ENCODE measurements at places on chromosomes 5 and 9.

DNA sequence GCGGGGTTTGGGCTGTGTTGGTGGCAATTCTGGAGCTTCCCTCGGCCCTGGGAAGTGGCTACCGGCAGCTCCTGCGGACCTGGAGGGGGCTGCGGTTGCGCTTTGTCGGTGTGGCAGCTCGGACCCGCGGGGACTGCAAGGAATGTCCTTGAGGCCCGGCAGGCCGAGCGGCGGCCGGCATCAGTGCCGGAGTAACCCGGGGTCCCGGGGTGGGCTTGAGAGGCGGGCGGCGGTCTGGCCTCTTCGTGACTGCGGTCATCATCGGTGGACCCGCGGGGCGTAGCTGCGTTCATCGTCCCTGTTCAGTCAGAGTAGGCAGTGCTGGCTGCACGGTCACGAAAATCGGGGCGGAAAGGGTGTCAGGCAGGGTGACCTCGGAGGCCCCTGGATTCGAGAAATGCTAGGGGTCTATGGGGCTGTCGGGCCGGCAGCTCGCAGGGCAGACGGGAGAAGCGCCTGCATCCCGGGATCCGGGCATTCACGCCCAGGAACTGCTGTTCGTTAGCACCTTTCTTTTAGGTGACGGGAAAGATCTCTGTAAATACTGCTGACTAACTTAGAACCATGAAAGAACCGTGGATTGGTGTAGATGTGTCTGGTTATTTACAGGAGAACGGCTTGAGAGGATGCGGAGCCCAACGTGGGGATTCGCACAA lies 474 bp downstream of the HMGCR start:
- no peak for DNase-seq

GRCh38 chr5:14599476-14600127 lies 18.0 kb downstream of the OTULINL start:
- no peak for DNase-seq

DNA sequence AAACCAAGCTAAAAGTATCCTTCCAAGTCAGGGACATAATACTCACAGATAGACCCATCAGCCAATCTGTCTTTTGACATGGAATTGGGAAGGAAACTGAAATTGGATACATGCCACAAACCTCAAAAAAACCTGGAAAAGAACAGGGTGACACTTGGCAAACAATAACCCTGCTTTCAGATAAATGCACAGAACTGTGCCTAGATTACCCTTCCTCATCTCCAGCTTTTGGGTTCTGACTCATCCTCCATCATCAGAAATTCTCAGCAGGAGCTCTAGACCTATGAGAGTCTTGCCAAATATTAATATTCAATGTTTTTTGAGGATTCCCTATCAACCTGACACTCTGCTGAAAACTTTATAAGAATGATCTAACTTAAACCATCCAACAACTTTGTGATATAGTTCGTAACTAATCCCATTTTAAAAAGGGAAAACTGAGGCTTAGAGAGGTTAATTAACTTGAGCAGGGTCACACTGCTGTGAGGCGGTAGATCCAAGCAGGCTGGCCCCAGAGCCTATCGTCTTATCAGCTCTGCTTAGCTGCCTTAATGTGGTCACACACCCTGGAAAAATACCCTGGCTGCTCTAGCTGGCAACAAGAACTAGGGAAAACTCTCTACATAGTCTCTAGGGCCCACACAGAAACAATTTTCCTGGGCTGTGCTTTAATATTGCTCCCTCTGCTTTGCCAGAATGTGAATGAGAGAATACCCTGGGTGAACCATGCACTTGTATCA lies 157.0 kb upstream of the TRPC7 start:
- no peak for DNase-seq

GRCh38 chr9:133468777-133469421 lies 9.1 kb downstream of the CACFD1 start:
- DNase-seq, result no peak

GRCh38 chr9:83583151-83584014 lies 39.6 kb upstream of the IDNK start:
- peak; percentile 27 for DNase-seq

GRCh38 chr9:123425261-123425821 lies 69.3 kb downstream of the CRB2 start:
- no peak for DNase-seq

- DNase-seq, result no peak
Measured at GRCh38 chr9:15307523-15307841, 466 bp upstream of the TTC39B start.

DNA sequence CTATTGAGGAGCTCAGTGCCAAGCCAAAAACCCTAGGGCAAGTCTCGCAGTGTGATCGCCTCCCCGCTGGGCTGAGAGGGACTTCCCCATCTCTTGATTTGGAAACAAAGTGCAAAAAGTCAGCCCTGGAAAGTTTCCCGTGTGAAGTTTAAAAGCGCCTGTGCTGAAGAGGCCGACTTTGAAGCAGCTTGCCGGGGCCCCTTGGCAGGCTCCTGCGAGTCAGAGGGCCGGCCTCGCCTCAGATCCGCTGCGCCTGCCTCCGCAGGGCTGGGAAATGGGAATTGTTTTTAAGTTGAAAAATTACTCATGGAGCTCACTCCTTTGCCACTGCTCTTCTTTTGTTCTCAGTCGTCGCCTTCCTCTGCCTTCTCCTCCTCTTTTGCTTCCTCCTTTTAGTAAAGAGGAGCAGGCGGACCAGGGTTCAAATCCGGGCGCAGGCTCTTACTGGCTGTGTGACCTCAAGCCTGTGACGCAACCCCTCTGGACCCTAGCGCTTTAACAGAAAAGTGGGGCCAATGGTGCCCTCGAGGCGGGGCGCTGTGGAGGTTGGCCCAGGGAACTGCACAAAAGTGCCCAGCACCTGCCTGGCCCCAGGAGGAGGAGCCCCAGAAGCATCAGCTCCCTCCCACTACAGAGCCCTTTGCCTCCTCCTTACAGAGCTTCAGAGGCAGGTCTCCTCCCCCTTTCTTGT lies 14.7 kb upstream of the LHX2 start:
- no peak for DNase-seq

GRCh38 chr5:157594675-157595459 lies 19.3 kb upstream of the ADAM19 start:
- DNase-seq, result no peak

GRCh38 chr5:23864786-23865185 lies 357.4 kb downstream of the PRDM9 start:
- no peak for DNase-seq

DNA sequence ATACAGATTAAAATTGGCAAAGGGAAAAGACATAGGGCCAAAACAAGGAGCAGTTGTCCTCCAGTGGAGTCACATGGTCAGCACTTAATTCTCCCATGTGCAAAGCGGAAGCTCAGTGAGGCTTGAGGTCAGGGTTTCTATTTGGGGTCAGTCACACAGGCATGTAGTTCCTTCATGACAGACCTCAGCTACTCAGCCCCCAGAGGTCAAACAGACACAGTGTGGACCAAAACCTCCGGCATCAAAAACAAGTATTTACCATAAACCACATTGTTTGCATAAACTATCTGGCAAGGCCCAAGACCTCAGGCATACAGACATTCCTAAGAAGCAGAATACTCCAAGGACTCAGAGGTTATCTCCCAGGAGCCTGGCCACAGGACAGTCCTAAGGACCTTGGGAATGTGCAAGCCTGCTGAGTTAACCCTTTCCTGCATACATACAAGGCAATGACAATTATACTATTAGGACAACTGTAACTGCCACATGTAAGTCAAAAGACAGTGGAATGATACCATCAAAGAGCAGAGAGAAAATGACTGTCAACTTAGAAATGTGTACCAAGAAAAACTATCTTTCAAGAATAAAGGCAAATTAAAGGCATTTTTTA lies 28.7 kb upstream of the FNIP1 start:
- no peak for DNase-seq

DNA sequence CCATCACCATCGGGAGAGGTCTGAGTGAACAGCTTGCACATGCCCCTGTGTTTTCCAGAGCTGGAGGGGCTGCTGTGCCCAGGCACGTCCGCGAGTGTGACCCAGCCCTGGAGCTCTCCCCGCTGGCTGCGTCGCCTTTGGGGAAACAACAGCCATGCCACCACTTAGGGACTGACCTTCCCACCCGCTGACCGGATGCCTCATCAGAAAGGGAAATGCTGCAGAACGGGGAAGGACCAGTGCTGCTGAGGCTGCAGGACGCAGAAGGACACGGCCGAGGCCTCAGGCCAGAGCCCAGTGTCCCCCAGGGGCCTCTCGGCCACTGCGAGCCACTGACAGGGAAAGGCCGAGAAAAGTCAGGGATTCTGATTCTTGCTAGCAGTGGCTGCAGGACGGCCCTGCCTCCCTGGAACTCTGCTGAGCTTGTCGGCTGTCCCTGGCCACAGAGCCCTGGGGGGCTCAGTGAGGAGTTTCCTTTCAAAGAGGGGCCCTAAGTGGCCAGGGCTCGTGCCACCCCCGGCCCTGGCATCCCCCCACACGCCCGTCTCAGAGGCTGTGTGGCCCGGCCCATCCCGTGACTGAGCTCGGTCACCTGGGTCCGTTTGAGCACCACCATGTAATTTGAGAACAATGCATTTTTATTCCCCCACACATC lies 130.8 kb downstream of the ZNF354C start:
- DNase-seq, result no peak

- DNase-seq, result no peak
Measured at GRCh38 chr5:114822863-114823262, 346.8 kb downstream of the TRIM36 start.

- no peak for DNase-seq
Measured at GRCh38 chr9:107172979-107173347, 110.1 kb upstream of the RAD23B start.

DNA sequence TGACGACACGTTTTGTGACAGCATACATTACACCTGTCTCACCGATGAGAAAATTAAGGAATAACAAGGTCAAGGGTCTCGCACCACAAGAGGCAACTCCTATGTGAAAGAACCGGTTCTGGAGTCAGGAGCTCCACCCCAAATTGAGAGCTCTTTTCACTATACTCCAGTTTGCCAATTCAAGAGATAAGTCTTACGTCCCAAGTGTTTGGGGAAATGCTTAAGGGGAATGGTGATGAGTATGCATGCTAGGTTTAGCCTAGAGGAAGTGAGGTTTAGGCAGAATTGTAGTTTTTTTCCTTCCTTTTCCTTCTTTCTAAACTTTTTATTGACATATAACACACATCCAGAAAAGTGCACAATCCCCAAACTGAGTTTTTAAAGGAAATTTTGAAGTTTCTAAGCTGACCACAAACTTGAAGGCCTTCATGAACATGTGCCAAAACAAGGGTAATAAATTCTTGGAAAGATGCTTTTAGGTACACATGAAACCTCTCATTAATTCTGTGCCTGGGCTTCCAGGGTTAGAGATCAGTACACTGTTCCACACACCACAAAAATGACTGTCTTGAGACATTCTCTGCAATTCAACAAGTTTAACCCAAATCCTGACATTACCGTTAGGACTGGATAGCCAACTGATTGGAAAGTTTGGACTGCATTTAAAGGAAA lies 127.6 kb upstream of the SLC1A3 start:
- no peak for DNase-seq

- DNase-seq, result peak; percentile 25
Measured at GRCh38 chr5:159456722-159457465, 126.6 kb upstream of the IL12B start.

DNA sequence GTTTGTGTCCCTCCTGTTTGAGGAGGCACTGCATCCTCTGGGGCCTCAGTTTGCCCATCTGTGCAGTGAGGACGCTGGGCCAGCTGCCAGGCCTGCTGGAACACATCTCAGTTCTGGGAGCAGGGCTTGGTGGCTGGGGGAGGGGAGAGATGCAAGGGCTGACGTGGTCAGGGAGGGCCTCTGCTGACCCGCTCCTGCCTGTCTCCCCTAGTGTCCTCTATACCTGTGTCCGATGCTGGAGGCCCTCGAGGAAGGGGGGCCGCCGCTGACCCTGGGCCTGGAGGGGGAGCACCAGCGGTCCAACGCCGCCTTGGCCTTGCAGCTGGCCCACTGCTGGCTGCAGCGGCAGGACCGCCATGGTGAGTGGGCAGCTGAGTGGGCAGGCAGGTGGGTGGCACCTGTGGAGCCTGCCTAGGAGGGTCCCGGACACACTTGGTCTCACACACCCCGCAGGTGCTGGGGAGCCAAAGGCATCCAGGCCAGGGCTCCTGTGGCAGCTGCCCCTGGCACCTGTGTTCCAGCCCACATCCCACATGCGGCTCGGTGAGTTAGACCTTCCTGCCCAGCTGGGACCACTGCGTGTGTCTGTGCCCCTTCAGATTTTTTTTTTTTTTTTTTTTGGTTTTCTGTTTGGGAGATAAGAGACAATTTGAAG lies 5.8 kb downstream of the FPGS start:
- no peak for DNase-seq

DNA sequence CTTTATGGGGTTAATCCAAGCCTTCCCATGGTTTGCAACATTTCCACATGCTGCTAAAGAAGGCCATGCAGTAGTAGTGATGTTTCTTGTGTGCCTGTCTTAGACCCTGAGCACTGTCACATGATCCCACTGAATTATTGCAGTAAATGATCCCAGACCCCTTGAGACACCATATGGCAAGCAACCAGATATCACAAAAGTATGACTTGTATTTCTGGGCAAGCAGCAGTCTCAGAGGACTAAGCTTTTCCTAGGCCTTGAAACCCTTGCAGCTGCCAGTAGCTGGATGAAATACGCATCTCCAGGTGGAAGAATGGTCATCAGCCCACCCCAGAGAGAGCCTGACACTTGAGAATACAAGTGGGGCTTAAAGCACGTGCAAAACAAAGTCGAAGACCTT lies 41.8 kb downstream of the CDO1 start:
- no peak for DNase-seq

GRCh38 chr9:137298401-137299202 lies 3.5 kb downstream of the NRARP start:
- DNase-seq, result no peak

DNA sequence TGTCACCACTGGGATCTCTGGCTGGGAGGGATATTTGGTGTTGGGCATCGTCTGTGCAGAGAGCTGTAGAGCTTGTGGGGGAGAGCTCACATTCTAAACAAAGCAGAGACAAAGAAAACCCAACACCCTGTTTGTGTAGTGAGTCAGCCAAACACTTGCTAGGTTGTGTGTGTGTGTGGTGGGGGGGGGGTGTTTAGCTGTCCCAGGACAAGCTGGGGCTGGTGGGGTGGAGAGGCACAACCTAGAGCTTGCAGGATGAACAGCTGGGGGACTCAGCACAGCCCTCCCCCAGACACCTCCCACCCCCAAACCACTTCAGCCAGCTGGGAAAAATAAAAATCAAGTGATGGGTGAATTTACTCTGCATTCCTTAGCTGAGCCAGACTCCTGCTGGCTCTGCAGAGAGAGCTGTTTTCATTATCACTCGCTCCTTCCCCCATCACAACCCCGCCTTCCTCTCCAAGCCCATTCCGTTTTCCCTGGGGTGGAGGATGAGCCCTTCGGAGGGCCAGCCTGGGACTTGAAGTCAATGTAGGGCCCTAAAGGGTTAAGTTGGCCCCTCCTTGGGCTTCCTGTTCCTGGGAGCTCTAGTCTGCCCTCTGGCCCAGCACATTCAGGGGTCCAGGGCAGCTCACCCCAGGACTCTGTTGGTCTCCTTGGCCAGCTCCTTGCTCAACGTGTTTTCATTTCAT lies 2.6 kb downstream of the OLFML2A start:
- peak; percentile 97 for DNase-seq

Measured in kidney glomerular epithelial cell (primary cell).